Amygdala (tissue), 56 donors: ENCODE measurements at places on chromosomes 16 and 17.

DNA sequence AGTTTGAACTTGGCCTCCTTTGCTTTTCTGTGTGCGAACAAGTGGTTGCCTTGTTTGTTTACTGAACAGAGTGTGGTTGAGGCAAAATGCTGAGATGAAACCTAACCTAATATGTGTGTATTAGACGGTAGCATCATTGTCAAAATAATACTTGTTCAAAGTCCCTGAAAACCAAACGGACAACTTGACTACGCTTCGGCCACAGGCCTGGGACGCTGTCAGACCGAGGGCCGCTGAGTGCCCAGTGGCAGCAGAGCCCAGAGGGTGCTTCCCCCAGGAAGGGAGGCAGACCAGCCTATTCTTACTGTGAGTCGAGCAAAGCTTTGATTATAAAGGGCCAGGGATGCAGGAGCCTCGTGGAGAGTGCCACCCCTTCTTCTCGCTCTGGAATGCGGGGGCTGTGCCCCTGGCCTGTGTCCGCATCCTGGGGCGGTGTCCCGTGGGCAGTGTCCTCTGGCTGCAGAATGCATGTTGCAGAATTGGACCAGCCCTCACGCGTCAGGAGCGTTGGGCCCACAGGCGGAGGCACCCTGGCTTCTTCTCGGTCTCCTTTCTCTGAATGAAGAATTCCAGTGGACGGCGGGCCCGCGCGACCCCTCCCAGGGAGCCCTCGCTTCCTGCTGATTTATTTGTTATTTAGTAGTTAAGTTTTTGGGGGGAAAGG, 5.2 kb downstream of the ACSF3 start:
- no peak for DNase-seq

GRCh38 chr16:51877686-51878085, 669.3 kb downstream of the TOX3 start:
- DNase-seq, result no peak

DNA sequence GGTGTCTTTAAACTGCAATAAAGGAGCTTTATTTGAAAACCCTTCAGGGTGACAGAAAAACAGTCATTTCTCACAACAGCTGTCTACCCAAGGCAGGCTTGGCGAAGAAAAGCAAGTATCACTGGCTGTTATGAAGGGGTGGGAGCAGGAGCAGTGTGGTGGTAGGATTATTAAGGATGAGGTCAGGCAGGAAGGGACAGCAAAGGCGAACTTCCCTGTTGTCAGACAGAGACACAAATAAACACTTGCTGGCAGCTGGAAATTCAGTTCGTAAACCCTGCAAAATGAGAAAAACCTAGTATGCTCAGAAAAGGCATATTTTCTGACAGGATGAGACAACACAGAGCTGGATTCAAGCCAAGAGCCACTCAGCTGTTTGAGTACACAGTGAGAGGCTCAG, 416.3 kb upstream of the CDH5 start:
- DNase-seq, result no peak

DNA sequence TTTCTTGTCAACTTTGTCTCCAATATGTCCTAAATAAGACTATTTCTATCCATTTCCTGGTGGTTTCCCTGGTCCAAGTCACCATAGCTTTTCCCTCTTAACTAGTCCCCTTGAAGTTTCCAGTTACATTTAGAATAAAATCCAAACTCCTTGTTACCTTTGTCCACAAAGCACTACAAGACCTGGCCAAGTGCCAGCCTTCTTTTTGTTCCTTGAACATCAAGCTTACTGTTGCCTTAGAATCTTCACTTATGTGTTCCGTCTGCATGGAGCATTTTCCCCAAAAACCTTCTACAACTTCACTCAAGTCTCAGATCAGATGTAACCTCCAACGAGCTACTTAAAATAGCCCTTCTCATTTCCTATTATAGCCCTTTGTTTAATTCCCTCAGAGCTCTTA, 101.4 kb downstream of the ITFG1 start:
- DNase-seq, result no peak

DNA sequence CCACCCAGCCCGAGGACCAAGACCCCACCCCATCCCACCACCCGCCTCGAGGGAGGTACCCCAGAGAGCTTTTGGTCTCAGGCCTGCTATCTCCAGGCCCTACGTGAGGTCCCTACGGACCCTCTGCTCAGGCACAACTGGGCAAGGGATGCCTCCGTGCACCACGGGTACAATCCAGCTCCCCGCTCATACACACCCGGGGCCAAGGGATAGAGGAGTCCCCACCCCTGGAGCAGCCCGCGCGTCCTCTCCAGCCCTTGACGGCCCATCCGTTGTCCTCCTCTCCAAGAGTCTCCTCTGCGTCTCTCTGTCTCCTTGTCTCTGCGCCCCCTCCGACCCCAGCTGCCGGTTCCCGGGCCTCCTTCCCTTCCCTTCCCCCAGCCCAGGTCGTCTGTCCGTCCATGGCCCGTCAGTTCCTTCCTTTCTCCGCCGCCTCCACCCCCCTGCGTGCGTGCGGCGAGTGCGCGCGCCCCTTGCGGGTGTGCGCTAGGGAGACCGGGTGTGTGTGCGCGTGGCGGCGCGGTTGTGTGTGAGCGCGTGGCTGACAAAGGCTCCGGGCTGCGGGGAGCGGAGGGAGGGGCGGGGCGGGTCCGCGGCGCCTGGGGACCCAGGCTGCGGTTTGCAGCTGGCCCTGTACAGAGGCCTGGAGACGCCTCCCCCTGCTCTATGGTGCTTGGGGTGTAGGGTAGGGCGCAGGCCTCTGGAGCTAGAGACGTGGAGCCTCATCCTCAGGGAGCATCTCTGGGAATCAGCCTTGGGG, 930 bp downstream of the SPNS2 start:
- no peak for DNase-seq

DNA sequence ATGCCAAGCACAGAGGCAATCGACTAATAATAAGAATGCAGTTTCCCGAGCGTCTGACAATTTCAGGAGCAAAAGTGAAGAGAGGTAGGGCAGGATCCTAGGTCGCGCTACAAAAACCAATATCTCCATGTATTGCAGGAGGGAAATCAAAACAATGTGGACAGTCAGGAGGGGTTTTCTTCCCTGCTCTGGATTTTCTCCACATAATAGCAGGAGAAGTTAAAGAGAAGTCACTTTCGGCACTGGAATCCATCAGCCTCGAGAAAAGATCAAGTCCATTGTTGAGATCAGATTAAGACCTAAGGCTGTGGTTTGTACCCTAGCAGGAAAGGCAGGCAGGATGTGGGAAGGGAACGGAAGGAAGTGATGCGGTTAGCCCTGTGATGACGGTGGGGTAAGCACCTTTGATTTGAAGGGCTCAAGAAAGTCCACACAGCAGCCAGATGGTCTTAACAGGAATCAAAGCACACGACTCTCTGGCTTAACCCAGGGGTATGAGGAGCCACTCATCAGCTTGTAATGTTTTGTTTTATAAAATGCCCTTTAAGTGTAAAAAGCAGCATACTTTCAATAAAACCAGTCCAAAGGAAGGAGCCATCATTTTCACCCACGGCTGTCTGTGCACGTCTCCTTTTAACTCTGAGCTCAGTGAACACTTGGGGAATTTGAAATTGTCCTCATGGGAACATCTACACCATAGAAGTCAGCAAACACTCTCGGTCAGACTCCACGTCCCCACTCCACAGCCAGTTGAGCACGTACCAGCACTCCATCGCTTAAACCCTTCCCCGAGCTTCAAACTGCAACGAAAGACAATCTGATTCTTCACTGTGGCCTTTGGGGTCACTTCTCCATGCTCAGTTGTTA, 15.8 kb upstream of the AKTIP start:
- no peak for DNase-seq

DNA sequence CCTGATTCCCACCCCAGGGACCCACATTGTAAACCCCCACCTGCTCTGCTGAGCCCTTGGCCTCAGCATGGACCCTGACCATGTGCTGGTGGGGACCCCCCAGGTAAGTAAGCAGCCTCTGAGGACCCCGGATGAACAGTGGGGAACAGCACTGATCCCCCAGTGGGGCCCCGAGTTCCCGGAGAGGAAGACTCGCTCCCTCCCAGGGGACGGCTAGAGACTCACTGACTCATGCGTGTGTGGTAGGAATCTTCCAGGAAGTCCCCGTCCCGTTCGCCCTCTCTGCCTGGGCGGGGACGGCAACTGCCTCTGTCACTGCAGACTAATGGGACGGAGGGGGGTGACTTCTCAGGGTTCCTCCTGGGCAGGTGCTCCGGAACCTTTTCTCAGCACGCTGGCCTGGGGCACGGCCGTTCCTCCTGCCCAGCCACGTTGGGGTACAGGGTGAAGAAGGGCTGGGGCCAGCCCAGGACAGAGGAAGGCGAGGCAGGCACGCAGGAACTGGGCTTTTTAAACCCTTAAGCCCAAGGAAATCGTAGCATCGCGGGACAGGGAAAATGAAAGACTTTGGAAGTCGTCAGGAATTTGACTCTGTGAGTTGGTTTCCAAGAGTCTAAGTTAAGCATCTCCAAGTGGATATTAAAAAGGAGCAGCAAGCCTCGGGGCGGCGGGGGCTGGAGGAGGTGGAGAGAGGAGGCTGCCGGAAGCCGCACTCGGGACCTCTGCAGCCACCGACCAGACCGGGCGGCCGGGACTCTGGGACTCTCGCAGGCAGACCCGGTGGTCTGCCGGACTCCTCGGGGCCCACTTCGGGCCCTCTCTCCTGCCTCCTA, 178.7 kb downstream of the SEC14L1 start:
- no peak for DNase-seq

GRCh38 chr16:23152386-23153178, 3.3 kb upstream of the USP31 start:
- DNase-seq, result no peak

DNA sequence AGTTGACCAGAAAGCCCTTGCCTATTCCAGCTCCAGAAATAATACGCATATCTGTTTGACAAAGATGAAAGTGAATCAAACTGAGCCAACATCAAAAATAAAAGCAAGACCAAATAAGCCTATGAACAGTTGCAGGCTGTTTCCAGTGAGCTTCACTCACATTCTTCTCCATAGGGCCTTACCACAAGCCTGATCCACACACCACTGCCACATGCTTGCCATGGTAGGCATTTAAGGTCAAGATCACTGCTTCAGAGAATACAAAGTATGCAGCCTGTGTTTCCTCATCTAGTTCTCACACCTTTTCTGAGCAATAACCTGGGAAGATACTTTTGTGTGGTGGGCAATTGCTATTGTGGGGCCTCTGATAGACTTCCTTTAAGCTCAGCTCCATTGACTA, 1060.2 kb downstream of the CDH11 start:
- no peak for DNase-seq

- DNase-seq, result no peak
These were observed 26.4 kb downstream of the CFAP20 start for GRCh38 chr16:58102665-58103392.

GRCh38 chr17:66952031-66952524, 12.4 kb upstream of the CACNG4 start:
- no peak for DNase-seq

DNA sequence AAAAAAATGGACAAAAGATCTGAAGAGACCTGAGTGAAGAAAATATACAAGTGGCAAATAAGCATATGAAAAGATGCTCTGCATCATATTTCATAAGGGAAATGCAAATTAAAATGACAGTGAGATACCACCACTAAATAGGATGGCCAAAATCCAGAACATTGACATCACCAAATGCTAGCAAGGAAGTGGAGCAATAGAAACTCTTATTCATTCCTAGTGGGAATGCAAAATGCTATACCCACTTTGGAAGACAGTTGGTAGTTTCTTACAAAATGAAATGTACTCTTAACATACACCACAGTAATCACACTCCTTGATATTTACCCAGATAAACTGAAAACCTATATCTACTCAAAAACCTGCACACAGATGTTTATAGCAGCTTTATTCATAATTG, 33.6 kb downstream of the DHRS7B start:
- no peak for DNase-seq
